ENCODE measurements at places on chromosomes 12 and 14.

DNA sequence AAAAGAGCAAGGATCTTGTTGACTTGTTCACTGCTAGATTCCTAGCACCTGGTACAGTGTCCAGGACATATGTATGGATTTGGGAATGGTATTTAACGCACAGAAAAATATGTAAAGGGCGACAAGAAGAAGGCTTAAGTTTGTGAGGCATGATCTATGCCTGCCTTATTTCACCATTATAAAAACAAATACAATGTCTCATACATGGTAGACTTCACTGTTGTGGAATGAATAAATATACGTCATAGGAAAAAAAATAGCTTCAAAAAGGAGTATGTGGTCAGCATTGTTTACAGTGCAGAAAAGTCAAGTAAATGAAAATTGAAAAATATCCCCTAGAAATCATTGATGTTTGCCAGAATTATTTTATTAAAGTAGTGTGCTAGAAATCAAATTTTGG is 30.0 kb downstream of the HCFC2 start:
- DNase-seq, result no peak

DNA sequence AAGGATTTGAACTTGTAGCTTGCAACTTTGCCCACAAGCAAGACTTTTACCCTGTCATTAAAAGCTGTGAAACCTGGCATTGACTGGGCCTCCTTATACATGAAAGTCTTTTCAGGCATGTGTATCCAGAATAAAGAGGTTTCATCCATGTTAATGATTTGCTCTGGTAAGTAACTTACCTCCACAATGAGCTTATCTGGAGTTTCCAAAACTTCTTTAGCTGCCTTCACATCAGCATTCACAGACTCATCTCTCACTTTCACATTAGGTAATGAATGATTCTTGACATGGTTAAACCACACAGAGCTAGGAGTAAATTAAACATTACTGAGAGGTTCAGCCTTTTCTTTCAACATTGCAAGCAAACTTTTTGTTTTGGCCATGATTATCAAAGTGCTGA is 234.4 kb upstream of the CLEC14A start:
- no peak for DNase-seq

- no peak for DNase-seq
Measured at GRCh38 chr12:45475594-45475993, 253.9 kb upstream of the ARID2 start.

DNA sequence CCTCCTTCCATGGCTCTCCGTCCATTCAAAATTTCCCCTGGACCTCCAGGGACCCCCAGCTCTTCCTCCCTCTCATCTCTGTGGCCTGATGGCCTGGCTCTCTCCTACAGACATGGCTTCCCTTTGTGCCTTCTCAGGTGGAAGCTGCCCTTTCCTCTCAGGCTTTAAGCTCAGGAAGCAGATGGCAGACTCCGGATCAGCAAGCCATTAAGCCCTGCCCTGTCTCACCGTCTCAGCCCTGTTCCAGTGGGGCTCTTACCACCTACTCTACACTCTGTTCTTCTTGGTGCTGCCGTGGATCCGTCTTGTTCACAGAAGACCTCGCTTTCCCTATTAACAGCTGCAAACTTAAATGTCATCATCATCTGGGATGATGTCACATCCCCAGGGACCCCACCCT is 33.1 kb downstream of the NPC2 start:
- no peak for DNase-seq

DNA sequence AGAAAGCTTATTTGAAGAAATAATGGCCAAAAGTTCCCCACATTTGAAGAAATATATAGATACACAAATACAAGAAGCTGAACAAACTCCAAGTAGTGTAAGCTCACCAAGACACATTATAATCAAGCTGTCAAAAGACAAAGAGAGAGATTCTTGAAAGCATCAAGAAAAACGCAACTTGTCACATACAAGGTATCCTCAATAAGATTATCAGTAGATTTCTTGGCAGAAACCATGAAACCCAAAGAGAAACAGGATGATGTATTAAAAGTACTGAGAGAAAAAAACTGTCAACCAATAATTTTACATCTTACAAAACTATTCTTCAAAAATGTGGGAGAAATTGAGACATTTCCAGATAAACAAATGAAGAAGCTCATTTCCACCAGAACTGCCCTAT is 250.6 kb upstream of the ARID2 start:
- no peak for DNase-seq

- DNase-seq, result no peak
Measured at GRCh38 chr14:100488057-100488456, 99.2 kb downstream of the BEGAIN start.
